ENCODE measurements at places on chromosomes 11 and 22. TPM values are rescaled to one million over a fixed set of nuclear protein-coding genes. Genes with fewer than 3 reads are reported as not detected.

The POU2AF3 gene
- total RNA-seq = not detected

DNA sequence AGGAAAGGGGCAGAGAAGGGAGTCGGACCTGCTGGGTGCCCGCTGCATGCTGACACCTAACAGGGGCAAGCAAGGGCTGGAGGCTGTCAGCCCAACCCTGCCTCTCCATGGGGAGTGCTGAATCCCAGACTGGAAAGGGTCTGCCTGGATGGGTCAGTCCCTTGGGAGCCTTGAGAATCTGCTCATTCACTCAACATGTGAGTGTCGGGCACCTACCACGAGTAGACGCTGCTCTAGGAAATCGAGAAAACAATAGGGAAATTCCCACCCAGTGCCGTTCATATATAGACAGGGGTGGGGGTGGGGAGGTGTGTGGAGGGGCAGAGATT lies 4.4 kb upstream of the CTSD start:
- DNase-seq = no peak

The CASP1 gene
- 38.3 TPM for total RNA-seq

DNA sequence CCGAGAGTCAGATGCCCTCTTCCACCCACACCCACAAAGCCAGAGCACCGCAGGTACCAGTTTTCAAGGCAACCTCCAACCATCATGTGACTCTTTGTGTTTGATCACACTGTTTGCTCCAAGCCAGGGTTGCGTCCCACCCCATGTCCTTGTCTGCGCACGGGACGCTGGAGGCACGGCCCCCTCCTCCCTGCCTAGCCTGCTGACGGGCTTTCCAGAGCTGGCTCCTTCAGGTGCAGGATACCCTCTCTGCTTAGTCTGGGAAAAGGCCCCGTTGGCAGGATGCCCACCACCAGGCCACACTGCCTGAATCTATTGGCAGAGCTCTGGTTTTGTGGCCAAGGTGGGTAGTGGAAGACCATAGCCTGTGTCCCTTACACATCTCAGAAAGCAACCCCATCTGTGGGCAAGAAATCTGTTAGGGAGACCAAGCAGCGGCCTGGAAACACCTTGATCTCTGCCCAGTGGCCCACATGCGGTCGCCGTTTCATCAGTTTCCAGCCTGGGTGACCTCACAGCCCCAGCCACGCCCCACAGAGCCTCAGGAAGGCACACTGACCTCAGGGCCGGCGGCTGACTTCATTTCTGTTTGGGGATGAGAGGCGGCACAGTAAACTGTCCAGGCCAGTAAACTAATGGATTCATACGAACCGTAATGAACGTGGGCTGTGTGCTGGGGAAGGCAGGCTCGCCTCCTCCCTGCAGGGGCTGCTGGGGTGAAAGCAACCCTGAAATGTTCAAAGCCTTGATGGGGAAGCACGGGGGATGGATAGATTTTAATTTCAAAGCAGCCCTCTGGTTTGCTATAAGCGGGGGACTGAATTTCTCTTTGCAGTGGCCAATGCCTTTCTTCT lies 25.8 kb downstream of the CDPF1 start:
- no peak for DNase-seq

The FOLR1 gene
- 5.1 TPM for total RNA-seq

DNA sequence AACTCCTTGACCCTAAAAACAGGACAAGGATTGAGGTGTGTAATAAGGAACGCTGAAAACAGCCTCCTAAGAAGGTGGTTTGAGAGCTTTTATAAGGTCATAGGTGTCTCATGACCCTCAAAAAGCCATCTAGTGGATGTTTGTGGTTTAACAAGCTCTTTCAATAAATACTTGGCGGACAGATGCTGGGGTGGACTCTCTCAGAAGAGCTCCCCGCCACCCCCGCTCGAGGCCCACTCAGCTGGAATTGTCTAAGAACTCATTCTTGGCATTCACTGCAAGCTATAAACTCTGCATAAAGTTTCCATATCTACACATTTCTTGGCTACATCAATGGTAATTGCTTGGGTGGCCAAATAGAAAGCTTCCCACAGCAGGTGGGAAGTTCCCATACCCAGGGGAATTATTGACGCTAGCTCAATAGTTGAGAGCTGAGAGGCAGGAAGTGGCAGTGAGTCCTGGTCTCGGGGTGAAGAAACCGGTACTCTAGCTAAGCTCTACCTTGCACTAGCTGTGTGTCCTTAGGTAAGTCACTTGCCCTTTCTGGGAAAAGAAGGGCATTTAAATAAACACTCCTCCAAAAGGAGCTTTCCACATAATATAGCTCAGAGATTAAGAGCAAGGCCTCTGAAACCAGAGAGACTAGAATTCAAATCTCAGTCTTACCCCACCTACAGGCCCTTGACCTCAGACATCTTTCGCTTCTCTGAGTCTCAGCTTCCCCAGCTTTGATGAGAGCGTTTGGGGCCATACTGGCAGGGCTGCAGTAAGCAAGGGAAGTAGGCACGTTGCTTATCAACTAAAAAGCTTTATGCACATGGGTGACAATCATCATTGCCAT lies 6.4 kb downstream of the MS4A15 start:
- DNase-seq = no peak

The OR2AG1 gene
- 4.6 TPM for total RNA-seq

The MAPK1 gene
- total RNA-seq = 47.9 TPM

GRCh38 chr22:22446517-22446916 lies 62.0 kb downstream of the ZNF280B start:
- DNase-seq = no peak

The VPREB1 gene
- total RNA-seq = 1.9 TPM
